Skeletal muscle cell (primary cell): ENCODE measurements at places on chromosomes 5 and 9.

GRCh38 chr9:37668116-37668601, 17.4 kb downstream of the FRMPD1 start:
- no peak for DNase-seq

GRCh38 chr5:81007637-81008027, 47.5 kb downstream of the RASGRF2 start:
- no peak for DNase-seq

GRCh38 chr5:170206216-170206615, 26.6 kb upstream of the C5orf58 start:
- no peak for DNase-seq

DNA sequence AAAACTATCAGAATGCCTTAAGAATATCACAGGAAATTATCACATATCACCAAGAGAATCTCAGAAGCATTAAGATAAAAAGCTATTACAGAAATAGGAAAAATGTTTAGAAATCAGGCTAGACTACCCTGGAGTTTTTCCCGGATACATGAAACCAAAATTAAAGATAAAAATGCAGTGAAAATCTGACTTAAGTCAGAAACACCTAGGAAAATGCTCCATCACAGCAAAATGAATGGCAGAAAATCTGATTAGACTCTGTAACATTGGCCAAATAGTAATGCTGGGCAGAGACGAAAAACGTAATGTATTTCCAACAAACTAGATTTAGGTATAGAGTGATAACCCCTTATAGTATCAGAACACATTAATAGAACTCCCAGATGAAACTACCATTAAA, 1626.7 kb upstream of the C9orf72 start:
- DNase-seq: no peak

- no peak for DNase-seq
Measured at GRCh38 chr9:2824564-2824963, 19.3 kb downstream of the PUM3 start.

GRCh38 chr5:53963958-53964357, 346.4 kb downstream of the ARL15 start:
- no peak for DNase-seq

DNA sequence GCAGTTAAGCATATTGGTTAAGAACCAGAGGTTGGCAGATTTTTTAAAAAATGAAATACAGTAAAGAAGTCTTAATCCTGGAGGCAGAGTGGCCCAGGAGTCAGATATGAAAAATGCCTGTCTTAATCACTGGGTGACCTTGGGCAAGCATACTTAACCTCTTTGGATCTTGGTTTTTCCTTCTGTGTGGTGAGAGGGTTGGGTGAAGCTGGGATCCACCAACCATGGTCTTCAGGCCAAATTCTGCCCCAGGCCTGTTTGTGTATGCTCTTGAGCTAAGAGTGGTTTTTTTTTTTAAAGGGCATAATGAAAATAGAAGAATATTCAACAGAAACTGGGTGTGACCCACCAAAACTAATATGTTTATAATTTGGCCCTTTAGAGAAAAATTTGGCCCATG, 20.0 kb upstream of the TEX48 start:
- no peak for DNase-seq

GRCh38 chr9:129432297-129433154, 188.4 kb downstream of the C9orf50 start:
- DNase-seq: no peak

- no peak for DNase-seq
Measured at GRCh38 chr9:87592554-87593358, 95.1 kb downstream of the DAPK1 start.

GRCh38 chr9:121636341-121636865, 15.0 kb upstream of the DAB2IP start:
- no peak for DNase-seq

DNA sequence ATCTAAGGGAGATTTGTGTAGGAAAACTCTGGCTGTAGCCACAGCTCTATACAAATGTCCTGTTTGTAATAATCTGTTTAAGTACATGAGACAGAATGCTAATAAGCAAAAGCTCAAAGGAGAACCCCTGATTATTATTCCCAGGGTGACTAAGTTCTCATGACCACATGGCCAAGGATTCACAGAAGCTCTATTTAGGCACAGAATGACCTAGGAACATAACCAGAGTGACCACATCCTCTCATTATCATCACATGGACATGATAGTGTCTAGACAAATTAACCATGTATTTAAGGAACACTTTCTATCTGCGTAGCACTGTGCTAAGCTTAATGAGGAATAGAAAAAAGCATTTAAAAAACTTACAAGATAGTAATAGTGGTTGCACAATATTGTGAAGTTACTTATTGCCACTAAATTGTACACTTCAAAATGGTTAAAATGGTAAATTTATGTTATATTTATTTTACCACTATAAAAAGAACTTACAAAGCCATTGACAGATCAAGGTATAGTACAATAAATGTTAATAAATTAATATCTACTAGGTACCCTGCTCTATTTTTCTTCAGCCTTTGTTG, 56.3 kb downstream of the STX17 start:
- DNase-seq: no peak

DNA sequence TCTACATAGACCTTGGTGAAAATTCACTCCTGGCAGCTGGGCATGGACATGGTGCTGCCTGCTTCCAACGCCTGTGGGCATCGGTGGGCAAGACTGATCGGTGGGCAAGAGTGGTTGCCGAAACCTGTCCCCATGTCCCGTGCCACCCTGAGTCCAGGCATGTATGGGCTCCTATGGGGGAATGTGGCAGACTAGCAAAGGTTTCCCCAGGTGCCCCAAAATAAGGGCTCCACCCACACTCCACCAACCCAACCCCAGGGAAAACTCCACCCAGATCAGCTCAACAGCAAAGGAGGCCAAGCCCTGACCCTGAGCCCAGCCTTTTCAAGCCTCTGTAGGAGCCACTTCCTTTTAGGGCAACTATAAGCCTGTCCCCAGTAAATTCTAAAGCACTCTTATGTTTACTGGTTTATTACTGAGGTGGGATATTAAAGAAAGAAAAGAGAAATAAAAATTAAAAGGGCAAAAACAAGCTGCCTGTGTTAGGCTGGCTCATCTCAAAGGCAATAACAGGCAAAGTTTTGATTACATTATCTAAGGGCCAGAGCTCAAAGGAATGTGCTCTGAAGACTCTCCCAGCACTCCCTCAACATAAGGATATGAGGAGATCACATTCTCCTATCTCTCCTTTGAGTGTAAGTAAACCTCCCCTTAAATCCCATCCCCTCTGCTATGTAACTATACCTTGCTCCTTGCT, 8.9 kb upstream of the SPATA31E1 start:
- no peak for DNase-seq

DNA sequence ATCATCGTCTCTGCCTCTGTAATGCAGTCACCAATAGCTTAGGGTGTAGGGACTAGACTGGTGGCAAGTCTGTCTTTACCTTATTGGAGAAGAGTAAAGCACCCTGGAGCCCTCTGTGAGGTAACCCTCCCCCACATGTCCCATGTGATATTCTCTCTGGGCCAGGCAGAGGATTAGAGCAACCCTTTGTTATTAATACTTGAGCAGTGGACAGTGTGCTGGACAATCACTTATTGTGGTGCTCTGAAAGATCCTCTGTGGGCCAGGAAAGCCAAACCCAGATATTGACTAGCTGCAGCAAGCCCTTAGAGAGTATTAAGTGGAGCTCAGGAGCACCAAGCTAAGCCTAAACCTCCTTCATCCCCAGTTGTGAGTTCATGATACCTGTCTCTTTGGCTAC, 139.7 kb upstream of the RUSC2 start:
- DNase-seq: no peak

- DNase-seq: no peak
Measured at GRCh38 chr5:148808864-148809642, 17.4 kb upstream of the ADRB2 start.

- DNase-seq: peak; percentile 86
Measured at GRCh38 chr9:109766351-109766750, 13.6 kb upstream of the PALM2AKAP2 start.

GRCh38 chr5:173538018-173538417, 78.4 kb downstream of the BOD1 start:
- DNase-seq: no peak

- DNase-seq: no peak
Measured at GRCh38 chr9:93001031-93001430, 53.7 kb downstream of the FGD3 start.

DNA sequence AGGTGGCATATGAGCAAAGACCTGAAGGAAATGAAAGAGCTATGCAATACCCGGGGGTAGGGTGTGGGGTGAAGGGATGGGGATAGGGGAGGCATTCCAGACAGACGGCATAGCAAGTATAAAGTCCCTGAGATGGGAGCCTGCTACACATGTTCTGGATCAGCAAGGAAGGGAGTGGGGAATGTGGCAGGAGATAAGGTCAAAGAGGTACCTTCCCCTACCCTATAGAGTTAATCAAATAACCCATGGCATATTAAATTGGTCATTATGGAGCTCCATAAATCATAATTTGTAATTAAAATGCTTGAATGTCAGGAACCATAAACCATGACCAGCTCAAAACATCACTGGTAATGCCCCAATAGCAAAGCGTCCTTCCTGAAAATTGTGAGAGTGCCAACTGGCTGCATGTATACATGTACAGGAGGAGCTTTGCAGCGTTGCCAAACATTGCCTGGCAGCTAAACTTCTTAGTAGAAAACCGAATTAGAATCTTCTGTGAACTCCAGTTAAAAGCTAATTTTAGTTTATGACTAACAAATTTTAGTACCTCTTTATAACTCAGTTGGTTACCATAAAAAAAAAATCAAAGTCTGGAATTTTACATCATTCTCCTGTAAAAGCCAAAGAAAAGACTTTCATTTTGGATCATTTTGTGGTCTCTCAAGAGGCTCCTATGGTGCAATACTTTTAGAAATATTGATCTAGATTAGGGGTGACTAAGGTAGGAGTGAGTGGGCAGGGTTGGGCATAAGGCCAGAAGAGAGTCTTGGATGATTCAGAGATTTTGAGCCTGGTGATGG, 4.7 kb downstream of the DNAI1 start:
- DNase-seq: peak; percentile 71
